ENCODE measurements at places on chromosomes 1 and 21.

DNA sequence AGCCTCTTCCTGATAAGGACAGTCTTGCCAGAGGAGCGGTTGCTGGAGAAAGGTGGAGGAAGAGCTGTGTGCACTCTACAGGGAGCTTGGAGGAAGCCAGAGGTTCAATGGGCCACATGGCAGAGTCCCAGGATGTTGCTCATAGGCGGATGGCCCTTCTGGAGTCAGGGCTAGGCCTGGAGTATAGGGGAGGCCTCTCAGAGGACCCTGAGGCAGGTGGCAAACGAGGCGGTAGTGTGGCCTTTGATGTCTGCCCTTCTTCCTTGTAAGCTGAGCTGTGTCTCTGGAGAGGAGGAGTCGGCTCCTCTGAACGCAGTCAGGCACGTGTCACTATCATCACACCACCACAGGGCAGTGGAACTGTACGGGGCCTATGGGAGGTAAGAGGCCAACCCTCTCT lies 8.6 kb downstream of the PKP1 start:
- peak; percentile 73 for DNase-seq

- DNase-seq, result no peak
These were observed 6.5 kb upstream of the C1orf146 start for GRCh38 chr1:92211166-92211565.

DNA sequence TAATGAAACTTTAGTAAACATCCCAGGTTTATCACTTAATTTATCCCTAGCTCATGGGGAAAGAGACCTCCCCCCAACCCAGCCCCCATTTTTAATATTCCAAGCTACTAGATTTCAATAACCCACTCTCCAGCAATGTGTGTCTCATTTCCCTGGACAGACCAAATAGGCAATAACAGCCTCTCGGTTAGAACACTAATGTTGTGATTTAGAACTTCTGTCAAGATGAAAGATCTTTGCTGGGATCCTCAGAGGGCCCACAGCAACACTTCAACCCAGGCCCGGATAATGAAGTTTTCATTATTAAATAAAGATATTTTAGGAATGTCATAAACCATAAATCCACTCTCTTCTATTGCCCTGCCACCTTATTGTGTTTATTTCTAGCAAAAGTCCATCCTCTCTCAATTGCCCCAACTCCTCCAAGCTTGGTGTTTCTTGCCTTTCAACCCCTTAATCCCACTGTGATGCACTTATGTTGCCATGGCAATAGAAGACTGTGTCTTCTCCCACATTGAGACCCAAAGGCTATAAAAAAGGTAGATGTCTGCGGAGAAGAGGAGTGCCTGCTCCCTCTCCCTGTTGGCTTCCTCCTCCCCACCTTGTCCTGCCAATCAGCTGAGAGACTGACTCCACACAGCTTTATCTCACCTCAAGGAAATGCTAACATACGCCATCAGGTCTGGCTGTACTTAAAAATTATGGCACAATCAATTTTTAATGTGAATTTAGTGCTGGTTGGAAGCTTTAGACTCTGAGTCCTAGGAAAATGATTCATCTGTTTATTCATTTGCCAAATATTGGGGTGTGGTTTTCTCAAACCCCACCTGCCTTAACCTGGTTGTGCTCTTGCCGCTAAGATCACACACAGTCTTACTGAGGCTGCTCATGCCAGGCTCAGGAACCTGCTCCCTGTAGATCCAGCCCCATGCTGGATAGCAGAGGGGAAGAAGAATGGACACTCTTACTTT lies 258.3 kb upstream of the CAMK1G start:
- DNase-seq, result no peak

- DNase-seq, result no peak
These were observed 170.7 kb downstream of the NR5A2 start for GRCh38 chr1:200198236-200198635.

GRCh38 chr1:93758842-93759515 lies 77.3 kb upstream of the BCAR3 start:
- peak; percentile 86 for DNase-seq

DNA sequence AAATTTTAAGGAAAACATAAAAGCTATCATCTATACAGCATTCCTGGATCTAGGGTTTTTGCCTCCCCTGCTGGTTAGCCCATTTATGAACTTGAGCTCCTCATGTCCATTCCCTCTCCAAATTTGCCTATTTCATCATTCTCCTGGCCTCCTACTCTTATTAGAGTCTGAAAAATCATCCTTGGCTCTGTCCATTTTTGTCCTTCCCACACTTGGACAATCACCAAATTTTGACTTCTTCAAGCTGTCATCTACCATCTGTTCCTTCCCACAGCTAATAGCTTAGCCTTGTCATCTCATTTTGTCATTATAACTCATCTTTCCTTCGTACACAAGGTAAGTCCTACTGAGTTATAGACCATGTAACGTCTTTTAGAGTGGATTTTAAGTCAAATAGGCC lies 2.2 kb upstream of the HENMT1 start:
- DNase-seq, result no peak

GRCh38 chr1:58785442-58786058 lies 1.7 kb upstream of the JUN start:
- DNase-seq, result peak; percentile 69

Data from SW480 (cell line).